ENCODE measurements at places on chromosomes 6 and 20.
A peak's percentile ranks its signal among the peaks of the same experiment; 100 is the strongest.

GRCh38 chr6:146914489-146915483 is 289.4 kb upstream of the STXBP5 start:
- DNase-seq: peak; percentile 90

- DNase-seq: peak; percentile 73
Observed at GRCh38 chr6:2976571-2977085, 5.3 kb upstream of the SERPINB6 start.

GRCh38 chr6:32096394-32097258 is 12.5 kb downstream of the TNXB start:
- DNase-seq: no peak

DNA sequence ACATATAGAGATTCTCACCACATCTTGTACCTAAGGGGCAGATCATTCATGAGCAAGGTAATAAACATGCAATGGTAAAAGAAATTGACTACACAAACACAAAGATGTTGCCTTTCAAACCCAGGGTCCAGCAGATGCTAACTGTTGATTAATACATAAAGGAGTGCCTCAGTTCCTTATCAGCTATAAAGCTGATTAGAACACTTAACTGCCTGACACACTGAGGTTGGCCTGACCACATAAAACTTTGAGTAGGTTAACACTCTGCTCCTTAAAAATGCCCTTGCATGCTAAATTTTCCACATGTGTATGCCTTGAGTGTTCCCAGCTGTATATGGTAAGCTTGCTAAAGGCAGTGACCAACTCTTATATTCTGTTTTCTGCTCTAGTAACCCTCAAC is 14.9 kb downstream of the CRISP2 start:
- no peak for DNase-seq

DNA sequence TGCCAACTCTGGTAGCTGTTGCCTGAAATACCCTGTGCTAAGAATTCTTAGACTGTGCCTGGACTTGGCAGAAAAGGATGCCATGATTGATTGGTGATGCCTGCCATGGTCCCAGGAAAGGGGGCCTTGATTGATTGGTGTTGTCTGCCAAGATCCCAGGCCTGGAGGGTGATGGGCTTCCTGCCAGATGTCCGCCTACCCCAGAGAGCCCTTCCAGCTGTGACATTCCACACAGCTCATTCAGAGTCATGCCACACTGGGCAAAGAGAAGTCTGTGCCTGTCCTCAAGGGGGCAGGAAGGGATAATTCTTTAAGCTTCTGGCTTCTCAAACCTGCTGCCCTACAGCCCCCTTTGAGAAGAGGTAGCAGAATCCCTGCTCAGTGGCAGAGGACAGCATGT is 24.6 kb downstream of the RIMS4 start:
- DNase-seq: no peak

GRCh38 chr6:30202366-30202765 is 10.8 kb downstream of the TRIM26 start:
- DNase-seq: no peak

- DNase-seq: no peak
Observed at GRCh38 chr6:2429460-2429859, 184.1 kb upstream of the GMDS start.

- no peak for DNase-seq
Observed at GRCh38 chr6:75932067-75932466, 140.4 kb downstream of the IMPG1 start.

- DNase-seq: no peak
Observed at GRCh38 chr6:167647306-167647705, 179.4 kb upstream of the AFDN start.

DNA sequence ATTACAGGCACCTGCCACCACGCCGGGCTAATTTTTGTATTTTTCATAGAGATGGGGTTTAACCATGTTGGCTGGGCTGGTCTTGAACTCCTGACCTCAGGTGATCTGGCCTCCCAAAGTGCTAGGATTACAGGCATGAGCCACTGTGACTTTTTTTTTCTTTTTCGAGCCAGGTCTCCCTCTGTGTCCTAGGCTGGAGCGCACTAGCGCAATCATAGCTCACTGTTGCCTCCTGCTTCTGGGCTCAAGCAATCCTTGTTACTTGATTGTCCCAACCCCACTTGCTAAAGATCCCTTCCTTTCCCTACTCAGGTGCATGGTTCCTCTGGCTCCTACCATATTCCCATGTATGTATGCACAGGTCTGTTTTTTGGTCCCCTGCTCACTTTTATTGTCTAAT is 27.4 kb upstream of the SMIM29 start:
- DNase-seq: no peak

GRCh38 chr6:215335-216034 is 76.8 kb upstream of the DUSP22 start:
- DNase-seq: no peak

DNA sequence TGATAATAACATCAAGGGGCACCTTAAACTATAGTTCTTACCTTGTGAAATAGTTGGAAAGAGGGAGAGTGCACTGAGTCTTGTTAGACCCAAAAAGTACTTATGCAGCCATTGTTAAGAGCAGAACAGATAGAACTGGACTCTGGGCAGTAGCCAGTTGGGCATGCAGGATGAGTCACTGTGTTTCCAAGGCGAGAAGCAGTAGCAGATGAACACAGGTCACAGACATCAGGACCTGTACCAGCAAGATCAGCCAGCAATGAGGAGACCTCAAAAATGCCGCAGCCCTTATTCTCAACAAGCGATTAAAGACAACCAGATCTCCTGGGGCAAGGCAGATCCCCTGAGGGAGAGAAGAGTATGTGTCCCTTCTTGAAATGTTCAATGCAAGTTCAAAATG is 79.0 kb downstream of the SAMD3 start:
- DNase-seq: no peak

GRCh38 chr6:33908025-33908424 is 104.2 kb upstream of the MLN start:
- DNase-seq: no peak

- no peak for DNase-seq
Observed at GRCh38 chr20:45578231-45578630, 853 bp downstream of the WFDC8 start.

- DNase-seq: no peak
Observed at GRCh38 chr6:154457881-154458284, 52.6 kb downstream of the CNKSR3 start.

GRCh38 chr6:40860443-40860842 is 178.6 kb downstream of the UNC5CL start:
- no peak for DNase-seq

GRCh38 chr6:46334442-46334841 is 156.8 kb downstream of the RCAN2 start:
- DNase-seq: no peak

DNA sequence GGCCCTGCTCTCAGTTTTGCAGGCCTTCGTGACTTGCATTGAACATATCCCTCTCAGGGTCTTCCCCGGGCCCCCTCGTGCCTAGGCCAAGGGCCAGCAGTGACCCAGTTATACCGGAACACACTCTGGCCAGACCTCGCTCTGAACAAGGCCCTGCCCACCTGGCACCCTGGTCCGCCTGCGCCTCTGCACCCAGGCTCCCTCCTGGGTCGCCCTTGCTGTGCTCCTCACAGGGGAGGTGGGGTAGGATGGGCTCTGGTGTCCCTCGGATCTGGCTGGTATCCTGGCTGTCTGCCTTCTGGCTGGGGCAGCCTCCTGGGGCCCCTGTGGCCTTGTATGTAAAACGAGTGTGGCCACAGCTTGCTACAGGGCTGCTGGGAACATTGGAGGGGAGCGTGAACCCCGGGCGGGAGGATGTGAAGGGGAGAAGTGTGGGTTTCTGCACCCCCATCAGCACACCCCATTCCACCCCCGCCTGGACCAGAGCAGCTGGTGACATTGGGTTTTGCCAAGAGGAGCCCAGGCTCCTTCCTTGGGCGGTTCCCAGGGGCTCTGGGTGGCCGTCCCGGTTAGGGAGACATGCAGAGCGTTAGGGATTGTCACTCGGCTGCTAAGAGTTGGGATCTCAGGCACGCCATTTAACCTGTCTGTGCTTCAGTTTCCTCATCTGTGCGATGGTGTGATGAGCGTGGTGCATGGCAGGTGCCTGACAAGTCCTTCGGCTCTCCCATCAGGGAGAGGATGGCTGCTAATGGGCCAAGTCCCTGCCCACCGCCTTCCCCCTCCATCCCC is 17.5 kb downstream of the SRC start:
- DNase-seq: no peak

- DNase-seq: no peak
Observed at GRCh38 chr20:55888685-55889084, 116.6 kb downstream of the CBLN4 start.

GRCh38 chr20:52405417-52405816 is 213.8 kb upstream of the ZFP64 start:
- no peak for DNase-seq

GRCh38 chr6:106744781-106745180 is 115.4 kb downstream of the QRSL1 start:
- DNase-seq: no peak

DNA sequence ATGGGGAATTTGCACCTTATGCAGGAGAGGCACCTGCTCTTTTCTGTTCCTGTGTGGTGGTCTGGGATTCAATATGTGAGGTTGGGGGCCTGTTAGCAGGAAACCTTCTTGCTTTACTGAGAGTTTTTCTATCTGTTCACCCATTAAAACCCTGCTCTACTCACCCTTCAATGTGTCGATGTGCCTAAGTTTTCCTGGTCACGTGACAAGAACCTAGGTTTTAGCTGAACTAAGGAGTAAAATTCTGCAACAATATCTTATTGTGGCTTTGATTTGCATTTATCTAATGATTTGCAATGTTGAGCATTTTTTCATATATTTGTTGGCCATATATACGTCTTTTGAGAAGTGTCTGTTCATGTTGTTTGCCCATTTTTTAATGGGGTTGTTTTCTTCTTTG is 979.9 kb downstream of the HACE1 start:
- DNase-seq: no peak

- no peak for DNase-seq
Observed at GRCh38 chr6:7112741-7113313, 5.1 kb downstream of the RREB1 start.

GRCh38 chr6:124873066-124873410 is 89.2 kb upstream of the RNF217 start:
- no peak for DNase-seq

- DNase-seq: no peak
Observed at GRCh38 chr6:21450149-21450548, 143.4 kb upstream of the SOX4 start.

- no peak for DNase-seq
Observed at GRCh38 chr20:50991076-50991475, 31.8 kb downstream of the KCNG1 start.

GRCh38 chr20:63178446-63178820 is 37.5 kb downstream of the YTHDF1 start:
- DNase-seq: no peak

DNA sequence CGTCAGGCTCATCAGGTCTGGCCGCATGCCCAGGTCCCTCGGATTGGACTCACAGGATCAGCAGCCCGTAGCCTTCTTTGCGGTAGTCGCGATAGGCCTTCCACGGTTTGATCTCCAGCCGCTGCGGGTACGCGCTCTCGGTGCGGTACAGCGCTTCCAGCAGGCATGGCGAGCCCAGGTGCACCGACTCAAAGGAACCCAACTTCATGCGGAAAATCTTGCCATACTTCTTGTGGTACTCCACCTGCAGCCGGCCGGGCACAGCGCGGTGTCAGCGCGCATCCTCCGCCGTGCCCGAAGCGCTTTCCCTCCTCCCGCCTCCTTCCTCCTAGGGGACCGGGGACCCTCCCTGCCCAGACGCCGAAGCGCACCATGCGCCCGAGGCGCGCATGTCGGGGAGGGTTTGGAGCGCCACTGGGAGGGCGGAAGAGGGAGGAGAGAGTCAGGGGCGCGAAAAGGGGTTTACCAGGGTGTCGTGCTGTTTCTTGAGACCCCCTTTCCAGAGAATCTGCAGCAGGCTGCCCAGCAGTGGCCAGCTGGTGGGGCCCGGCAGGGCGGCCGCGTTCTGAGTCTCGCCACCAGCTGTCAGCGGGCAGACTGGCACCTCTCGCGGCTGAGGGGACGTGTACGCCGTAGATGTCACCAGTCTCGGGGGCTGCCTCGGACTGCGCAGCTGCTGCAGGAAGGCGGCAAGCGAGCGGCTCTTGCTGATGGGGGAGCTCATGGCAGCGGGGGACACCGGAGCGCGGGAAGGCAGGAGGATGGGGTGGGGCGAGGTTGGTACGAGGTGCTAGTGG is 732 bp downstream of the CYP24A1 start:
- no peak for DNase-seq
